CD8-positive, alpha-beta memory T cell (primary cell): ENCODE measurements at places on chromosomes 6 and 20. TPM values are rescaled to one million over a fixed set of nuclear protein-coding genes. Genes with fewer than 3 reads are reported as not detected.

The LY6G6C gene
- total RNA-seq, result not detected

The ATF6B gene
- 72.5 TPM for total RNA-seq

The AIF1 gene
- total RNA-seq, result 35.6 TPM

The SULF2 gene
- total RNA-seq, result 1.4 TPM

The SYNJ2 gene
- total RNA-seq, result 17.5 TPM

The MRPL14 gene
- 48.5 TPM for total RNA-seq

The ELMO2 gene
- 68.2 TPM for total RNA-seq

The BLCAP gene
- 37.5 TPM for total RNA-seq

The SCUBE3 gene
- total RNA-seq, result 0.07 TPM

The ZBP1 gene
- total RNA-seq, result 2.4 TPM

The RFX6 gene
- not detected for total RNA-seq

The CDSN gene
- total RNA-seq, result not detected

The DOK5 gene
- 4.8 TPM for total RNA-seq

The CAP2 gene
- not detected for total RNA-seq

The CGA gene
- not detected for total RNA-seq

The TRAPPC3L gene
- total RNA-seq, result not detected

The SNAI1 gene
- 0.49 TPM for total RNA-seq

The TFAP2D gene
- total RNA-seq, result not detected

The PRKN gene
- total RNA-seq, result 0.22 TPM

The SOX4 gene
- 0.60 TPM for total RNA-seq

The CRISP2 gene
- total RNA-seq, result not detected

The TNNC2 gene
- not detected for total RNA-seq

The SLC22A7 gene
- total RNA-seq, result not detected

The RPP40 gene
- 20.6 TPM for total RNA-seq

The DEFB119 gene
- total RNA-seq, result not detected

The DEFB121 gene
- total RNA-seq, result not detected

The BPIFB1 gene
- not detected for total RNA-seq

The SERINC3 gene
- 59.9 TPM for total RNA-seq

The CCDC170 gene
- total RNA-seq, result not detected

The NEURL2 gene
- total RNA-seq, result 2.8 TPM

The MAP1LC3A gene
- 1.5 TPM for total RNA-seq

The MLIP gene
- not detected for total RNA-seq

The PLA2G7 gene
- 2.4 TPM for total RNA-seq

The PSORS1C2 gene
- total RNA-seq, result not detected

The ERVFRD-1 gene
- total RNA-seq, result not detected

The TCP1 gene
- 617 TPM for total RNA-seq

The CST4 gene
- not detected for total RNA-seq

The EEF1A2 gene
- not detected for total RNA-seq

The STX11 gene
- 29.2 TPM for total RNA-seq

The NUP153 gene
- 104 TPM for total RNA-seq

The NEDD9 gene
- 39.9 TPM for total RNA-seq

The SLC17A1 gene
- total RNA-seq, result not detected

The OR12D3 gene
- not detected for total RNA-seq

The BMP6 gene
- total RNA-seq, result not detected

The ATRN gene
- total RNA-seq, result 10.8 TPM

The RPS10 gene
- total RNA-seq, result 1,999 TPM

The NOP56 gene
- 888 TPM for total RNA-seq

The SLC17A9 gene
- total RNA-seq, result 26.4 TPM

The WFDC12 gene
- not detected for total RNA-seq

The PERP gene
- 8.7 TPM for total RNA-seq

The SIRPA gene
- total RNA-seq, result 0.66 TPM
